Endodermal cell (in vitro differentiated cells): ENCODE measurements at places on chromosomes 3 and 15. TPM values are rescaled to one million over a fixed set of nuclear protein-coding genes. Genes with fewer than 3 reads are reported as not detected.

FAM81A gene
- 0.41 and 0.88 TPM in 2 replicates for total RNA-seq

NR2E3 gene
- total RNA-seq: 0.15 to 0.77 TPM (median 0.19 TPM) in 3 replicates

FBN1 gene
- total RNA-seq: 5.4 and 5.9 TPM in 2 replicates

ACTRT3 gene
- 2.5 and 2.7 TPM in 2 replicates for total RNA-seq

PLOD2 gene
- 35.8 and 37.9 TPM in 2 replicates for total RNA-seq

DLL4 gene
- total RNA-seq: 0.16 and 0.20 TPM in 2 replicates

SLC28A2 gene
- total RNA-seq: 3.8 and 4.0 TPM in 2 replicates

GRCh38 chr3:138405486-138405885, 28.9 kb upstream of the ESYT3 start:
- H3K4me1 ChIP-seq: no peaks in the 10 kb centered on the region
- peak; percentile 14 for DNase-seq
- H3K27me3 ChIP-seq: no peaks in the 10 kb centered on the region
- H3K27ac ChIP-seq: no peak overlapping the region
- no peaks in the 10 kb centered on the region for H3K36me3 ChIP-seq

DNA sequence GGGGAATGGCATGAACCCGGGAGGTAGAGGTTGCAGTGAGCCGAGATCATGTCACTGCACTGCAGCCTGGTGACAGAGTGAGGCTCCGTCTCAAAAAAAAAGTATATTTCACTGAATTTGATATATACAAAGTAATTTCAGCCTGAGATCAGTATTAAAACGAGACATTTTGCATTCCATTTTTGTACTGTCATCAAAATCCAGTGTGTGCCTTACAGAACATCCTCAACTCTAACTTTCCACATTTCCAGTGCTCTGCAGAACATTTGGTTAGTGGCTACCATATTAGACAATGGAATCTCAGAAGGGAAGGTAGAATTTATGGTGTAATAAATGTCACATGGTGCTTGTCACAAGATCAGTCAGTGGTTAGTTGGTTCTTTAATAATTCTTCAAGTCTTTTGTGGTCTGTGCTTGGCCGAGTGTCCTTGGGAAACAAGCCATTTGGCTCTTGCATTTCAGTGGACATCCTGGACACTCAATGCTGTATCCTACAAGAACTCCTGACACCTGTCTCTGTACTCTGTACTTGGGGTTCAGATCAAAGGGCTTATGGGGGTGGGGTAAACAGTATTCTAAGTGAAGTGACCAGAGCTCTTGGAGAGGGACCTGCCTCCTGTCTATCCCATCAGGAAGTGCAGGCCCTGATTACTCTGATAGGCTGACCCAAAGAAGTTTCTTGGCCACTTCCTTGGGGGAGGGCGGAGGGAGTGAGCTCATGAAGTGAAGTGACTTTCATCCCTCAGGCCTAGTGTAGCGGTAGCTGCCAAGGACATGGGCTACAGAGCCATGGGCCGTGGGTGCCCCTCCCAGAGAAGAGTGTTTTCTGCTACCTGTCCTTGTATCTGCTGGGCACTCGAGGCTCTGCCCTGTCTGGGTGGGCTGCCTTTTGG, 3.7 kb downstream of the ACVR2B start:
- H3K27ac ChIP-seq: no peak overlapping the region
- no peak overlapping the region for H3K4me3 ChIP-seq
- H3K4me1 ChIP-seq: peaks cover 9% of the 10 kb centered on the region
- DNase-seq: no peak
- no peaks in the 10 kb centered on the region for H3K27me3 ChIP-seq
- peaks cover 3% of the 10 kb centered on the region for H3K36me3 ChIP-seq

GRCh38 chr3:96813820-96814650, at the start of gene EPHA6:
TSS of gene EPHA6 (plus strand) at chr3:96814594.
- H3K27ac ChIP-seq: no peak within 1 kb of the TSS
- peak; percentile 85 for DNase-seq
- no peaks in the 10 kb centered on the region for H3K4me1 ChIP-seq
- H3K27me3 ChIP-seq: peaks cover 51% of the 10 kb centered on the region

GRCh38 chr3:158845765-158846350, 44.0 kb downstream of the MFSD1 start:
- peaks cover 28% of the 10 kb centered on the region for H3K27me3 ChIP-seq
- H3K36me3 ChIP-seq: no peaks in the 10 kb centered on the region
- DNase-seq: no peak
- H3K4me1 ChIP-seq: no peaks in the 10 kb centered on the region
- H3K4me3 ChIP-seq: no peak overlapping the region

- H3K4me3 ChIP-seq: no peak overlapping the region
- H3K36me3 ChIP-seq: no peaks in the 10 kb centered on the region
- no peak overlapping the region for H3K27ac ChIP-seq
- no peaks in the 10 kb centered on the region for H3K27me3 ChIP-seq
- H3K4me1 ChIP-seq: no peaks in the 10 kb centered on the region
- no peak for DNase-seq
Measured at GRCh38 chr3:90010341-90010740, 902.9 kb downstream of the EPHA3 start.

- no peak overlapping the region for H3K4me3 ChIP-seq
- no peaks in the 10 kb centered on the region for H3K27me3 ChIP-seq
- H3K4me1 ChIP-seq: no peaks in the 10 kb centered on the region
- H3K27ac ChIP-seq: no peak overlapping the region
- no peak for DNase-seq
Measured at GRCh38 chr3:107904536-107905066, 186.2 kb downstream of the CD47 start.
